CD4-positive, alpha-beta T cell (primary cell): ENCODE measurements at places on chromosomes 5 and 9.
A peak's percentile ranks its signal among the peaks of the same experiment; 100 is the strongest.

DNA sequence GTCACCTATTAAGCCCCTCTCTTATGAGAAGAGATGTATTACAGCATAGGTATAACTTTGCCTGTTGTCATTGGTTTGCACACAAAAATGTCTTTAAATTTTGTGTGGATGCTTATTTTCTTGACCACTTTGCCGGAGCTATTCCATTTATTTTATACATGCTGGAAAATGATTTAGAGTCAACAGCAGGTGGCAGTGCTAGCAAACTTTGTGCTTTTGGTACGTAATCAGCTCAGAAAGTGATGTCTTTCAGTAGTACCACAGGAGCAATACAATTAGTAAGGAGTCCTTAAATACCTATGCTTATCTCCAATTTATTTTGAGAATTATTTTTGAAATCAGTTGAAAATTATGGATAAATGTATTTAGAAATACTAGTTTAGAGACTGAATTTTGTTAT, 19.8 kb upstream of the NUDT12 start:
- DNase-seq: no peak

- no peak for DNase-seq
Observed at GRCh38 chr5:151682751-151683331, 3.9 kb downstream of the SPARC start.

DNA sequence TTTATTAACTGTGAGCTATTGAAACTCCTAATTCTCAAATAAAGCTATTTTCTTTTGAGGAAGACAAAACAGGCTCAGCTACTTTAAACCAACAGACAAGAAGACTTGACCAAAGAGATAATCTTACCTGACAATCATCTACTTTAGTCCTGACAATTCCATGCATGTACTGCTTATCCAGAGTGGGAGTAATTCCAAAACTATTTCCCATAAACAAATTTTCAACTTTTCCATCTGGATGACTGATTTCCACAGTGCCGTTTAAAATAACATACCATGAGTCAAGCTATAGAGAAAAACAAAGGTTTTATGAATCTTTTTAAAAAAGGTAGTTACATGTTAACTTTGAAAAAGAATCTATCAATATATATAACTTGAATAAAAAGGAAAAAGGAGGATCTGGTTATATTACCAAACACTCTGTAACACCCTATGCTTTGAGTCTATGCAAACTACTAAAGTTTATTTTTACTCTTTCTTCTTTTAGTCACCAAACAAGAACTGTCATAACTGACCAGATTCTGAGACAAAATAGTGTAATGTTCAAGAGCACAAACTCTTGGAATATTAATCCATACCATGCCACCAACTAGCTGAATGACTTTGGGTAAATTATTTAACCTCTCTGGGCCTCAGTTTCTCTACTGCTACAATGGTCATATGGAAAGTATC, 129.7 kb downstream of the RAPGEF6 start:
- DNase-seq: no peak

- DNase-seq: no peak
Observed at GRCh38 chr9:96025995-96026602, 150.6 kb downstream of the ERCC6L2 start.

GRCh38 chr5:131417240-131417869, 153.5 kb downstream of the CDC42SE2 start:
- peak; percentile 86 for DNase-seq

DNA sequence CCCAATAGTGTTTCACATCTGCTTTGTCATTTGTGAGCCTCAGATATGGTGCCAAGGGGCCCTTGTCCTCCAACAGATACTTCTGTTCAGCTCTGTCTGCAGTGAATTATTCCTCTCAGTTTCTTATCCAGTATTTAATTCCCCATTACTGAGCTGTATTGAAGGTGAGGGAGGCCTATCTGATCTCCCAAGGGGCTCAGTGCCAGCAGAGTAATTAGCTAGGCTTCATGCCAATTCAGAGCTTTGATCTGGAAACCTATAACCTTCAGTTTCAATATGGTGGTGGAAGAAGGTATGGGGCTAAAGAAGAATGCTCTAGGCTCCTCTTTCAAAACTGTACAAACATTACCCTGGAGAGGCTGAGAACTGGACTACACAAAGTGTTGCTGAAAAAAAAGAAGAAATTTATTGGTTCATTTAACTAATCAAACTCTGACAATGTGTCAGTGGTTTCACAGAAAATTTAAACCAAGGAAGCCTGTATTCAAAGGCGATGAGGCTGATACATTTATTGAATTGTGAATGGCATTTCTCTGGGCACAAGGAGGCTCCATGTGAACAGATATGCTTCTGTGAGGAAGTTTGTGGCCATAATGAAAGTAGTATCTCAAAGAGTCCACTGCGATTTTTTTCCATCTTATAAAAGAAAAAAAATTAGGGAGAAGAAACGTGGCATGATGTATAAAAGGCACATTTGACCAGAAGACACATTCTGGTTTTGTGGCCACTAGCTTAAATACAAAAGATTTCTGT, 397.8 kb downstream of the TLE4 start:
- no peak for DNase-seq

DNA sequence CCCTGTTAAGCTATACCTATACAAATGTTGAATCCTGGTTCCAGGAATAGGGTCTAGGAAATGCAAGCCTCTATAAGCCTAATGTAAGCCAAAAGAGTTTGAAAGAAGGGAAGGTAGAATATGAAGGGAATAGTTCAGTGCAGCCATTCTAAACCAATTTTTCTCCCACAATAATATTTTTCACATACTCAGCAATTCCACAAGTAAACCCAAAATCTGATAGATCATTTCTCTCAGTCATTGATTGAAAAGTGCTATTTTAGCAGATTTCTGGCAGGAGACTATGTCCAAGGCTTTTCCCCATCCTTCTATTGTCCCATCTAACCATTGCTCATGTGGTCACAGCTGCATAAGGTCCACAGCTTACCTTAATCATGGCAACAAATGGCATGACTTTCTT, 20.7 kb upstream of the PLAC8L1 start:
- no peak for DNase-seq

- no peak for DNase-seq
Observed at GRCh38 chr9:3924145-3924544, 375.7 kb downstream of the GLIS3 start.

GRCh38 chr5:16051246-16051755, 128.3 kb downstream of the MARCHF11 start:
- DNase-seq: no peak

DNA sequence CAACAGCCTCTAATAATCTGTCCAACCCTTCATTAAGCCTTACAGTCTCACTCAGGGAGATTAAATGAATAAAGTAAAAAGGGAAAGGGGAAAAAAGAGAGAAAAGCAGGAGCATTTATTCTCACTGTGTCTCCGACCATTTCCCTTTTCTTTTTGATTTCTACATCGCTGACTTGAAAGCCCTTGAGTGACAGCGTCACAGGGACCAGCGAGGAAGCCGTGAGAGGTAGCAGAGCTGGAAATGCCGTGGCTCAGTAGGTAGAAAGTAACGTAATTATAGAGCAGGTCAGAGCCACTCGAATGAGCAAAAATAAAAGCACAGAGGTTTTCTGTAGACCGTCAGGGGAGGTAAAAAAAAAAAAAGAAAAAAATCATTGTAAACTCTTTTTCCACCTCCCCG, 52.4 kb downstream of the ASS1 start:
- no peak for DNase-seq
